ENCODE measurements at places on chromosomes 4 and X.
A peak's percentile ranks its signal among the peaks of the same experiment; 100 is the strongest.

DNA sequence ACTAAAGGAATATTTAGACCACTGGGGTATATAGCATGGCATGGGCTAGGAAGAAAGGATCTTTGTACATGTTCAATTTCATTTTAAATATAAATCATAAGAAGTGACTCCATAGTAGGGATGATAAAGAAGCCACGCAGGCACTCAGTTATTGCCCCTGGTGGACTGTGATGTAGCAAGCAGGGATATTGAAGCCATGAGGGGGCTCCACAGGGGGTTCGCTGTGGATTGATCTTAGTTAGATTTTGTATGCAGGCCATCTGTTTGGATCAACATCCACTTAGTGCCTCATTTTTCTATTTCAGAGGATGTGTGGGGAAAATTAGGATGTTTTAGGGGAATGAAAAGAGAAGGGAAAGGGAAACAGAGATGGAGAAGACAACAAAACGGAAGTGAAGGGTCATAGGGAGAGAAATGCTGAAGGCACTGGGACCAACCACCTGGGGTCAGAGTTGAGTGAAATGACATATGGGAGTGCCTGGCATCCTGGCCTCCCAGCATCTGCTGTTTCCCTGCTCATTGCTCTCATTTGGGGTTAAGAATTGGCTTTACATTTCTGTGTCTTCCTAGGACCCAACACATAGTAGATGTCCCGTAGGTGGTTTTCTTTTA, 11.2 kb upstream of the FREM3 start:
- no peak for DNase-seq

DNA sequence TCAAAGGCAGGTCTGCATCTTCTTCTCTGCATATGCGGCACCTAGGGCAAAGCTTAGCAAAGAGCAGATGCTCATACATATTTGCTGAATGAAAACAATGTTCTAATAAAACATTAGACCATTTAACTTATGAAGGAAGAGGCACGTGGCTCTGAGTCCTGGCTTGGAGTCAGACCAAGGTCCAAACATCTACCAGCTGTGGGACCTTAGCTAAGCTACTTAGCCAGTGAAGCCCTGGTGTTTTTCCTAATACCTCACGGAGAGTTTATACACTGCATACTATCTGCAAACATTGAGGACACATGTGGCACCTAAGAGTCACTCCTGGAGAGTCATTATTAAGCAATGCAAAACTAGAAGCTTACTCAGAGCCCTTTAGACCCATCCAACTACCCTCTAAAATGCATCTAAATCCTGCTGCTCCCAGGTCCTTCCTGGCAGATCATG, 9.0 kb downstream of the PDGFC start:
- DNase-seq: no peak

DNA sequence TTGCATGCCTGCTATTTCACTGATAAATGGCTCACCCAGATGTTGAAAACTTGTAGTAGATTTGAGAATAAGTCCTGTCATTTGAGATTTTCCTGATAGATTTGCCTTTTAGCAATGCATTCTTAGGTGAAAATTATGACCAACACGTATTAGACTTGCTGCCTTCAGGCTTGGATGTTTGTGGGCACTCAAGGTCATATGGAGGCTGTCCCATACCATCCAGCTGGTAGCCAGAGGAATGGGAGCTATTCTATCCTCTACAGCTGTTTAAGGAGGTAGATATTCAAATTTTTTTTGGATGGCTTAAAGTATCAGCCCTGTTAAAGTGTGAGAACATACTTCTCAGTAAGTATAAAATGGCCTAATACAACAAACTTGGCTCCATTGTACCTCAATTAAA, 34.7 kb downstream of the RTL3 start:
- DNase-seq: no peak

- DNase-seq: peak; percentile 52
These were observed 587 bp downstream of the CD99 start for GRCh38 chrX:2691543-2692220.

DNA sequence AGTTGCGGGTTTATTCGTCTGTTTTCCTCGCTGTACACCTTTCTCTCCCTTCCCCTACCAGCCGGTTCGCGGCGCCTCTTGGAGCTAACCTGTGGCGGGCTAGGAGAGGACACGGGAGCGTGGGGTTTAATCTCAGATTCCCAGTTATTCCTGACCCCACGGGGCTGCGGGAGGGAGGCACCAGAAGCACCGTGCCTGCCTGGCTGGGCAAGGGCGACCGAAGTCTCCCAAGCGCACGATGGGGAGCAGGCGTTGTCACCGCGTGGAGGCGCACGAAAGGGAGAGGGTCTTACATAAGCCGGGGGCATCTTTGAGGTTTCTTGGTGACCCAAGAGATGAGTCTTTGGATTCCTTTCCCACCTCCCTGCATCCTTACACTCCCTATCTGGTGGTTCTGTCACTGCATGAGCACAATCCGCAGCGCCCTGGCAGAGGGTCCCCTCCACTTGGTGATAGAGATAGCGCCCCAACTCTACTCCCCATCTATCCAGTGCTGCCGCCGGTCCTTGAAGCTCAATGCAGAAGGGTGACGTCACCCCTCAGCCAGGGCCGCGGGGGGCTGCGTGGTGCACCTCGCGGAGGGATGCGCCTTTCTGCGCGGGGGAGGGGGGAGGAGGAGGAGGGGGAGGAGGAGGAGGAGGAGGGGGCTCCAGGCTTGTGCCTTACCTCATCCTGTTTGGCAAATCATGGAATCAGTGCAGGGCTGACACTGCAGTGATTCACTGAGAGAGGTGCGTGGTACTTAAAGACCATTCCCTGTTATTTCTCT, 793 bp downstream of the TSPAN7 start:
- DNase-seq: peak; percentile 10

- DNase-seq: no peak
These were observed 171.9 kb downstream of the GALNTL6 start for GRCh38 chr4:171985129-171985528.

DNA sequence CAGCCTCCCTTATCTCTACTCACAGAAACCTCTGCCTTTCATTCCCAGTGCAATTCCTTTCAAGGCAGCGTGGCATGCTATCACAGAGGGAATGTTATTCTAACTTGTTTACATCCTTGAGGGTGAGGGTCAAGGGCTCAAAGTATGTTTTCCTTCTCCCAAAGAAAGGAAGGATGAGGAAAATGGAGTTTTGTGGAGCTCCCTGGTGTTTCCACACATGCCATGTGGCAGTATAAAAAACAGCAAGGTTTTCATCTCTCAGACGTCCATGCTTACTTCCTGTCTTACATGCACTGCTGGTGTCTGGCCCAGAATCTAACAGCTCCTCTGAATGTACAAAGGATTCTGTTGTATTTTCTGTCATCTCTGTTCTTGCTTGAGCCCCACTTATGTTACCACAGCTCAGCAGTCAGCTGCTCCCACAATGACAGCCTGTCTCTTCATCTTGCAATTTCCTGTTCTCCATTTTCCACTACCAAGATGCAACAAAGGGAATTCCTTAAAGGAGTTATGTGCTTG, 128.0 kb downstream of the SNCA start:
- DNase-seq: no peak

- no peak for DNase-seq
These were observed 352.7 kb upstream of the IGFBP7 start for GRCh38 chr4:57462843-57463242.

DNA sequence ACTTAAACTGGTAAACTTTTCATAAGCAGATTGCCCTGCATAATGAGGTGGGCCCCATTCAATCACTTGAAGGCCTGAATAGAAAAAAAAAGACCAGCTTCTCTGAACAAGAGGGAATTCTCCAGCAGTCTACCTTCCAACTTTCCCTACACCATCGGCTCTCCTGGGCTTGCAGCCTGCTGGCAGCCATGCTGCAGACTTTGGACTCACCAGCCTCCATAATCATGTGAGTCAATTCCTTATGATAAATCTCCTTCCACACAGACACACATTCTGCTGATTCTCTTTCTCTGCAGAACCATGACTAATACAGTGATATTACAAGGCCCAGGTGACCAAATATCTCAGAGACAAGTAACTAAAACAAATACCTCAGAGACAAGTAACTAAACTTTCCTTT, 113.8 kb upstream of the WDR17 start:
- no peak for DNase-seq

- no peak for DNase-seq
These were observed 2.4 kb upstream of the WDFY3 start for GRCh38 chr4:84968925-84969324.

DNA sequence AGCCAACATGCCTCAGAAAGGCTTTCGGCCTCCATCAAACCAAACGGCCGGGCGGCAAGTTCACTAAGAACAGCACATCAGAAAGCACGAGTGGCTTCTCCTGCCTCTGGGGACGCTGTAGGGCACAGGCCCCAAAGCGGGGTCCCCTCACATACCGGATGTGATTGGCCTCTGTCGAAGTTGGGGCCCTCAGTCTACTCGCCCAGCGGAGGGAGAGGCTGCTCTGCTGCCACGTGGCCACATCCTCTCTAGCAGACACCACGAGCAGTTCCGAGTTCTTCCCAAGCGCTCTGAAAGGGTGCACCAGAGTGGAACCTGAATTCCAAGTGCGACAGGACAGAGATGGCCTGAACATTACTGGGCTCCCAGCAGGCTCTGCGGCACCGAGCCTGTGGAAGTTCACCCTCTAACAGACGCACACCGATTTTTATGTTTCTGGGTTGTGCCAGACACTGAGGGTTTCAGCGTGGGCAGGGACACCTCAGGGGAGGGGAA, 21.1 kb downstream of the NOP14 start:
- DNase-seq: no peak

- DNase-seq: no peak
These were observed 21.7 kb downstream of the DDIT4L start for GRCh38 chr4:100168521-100168920.

DNA sequence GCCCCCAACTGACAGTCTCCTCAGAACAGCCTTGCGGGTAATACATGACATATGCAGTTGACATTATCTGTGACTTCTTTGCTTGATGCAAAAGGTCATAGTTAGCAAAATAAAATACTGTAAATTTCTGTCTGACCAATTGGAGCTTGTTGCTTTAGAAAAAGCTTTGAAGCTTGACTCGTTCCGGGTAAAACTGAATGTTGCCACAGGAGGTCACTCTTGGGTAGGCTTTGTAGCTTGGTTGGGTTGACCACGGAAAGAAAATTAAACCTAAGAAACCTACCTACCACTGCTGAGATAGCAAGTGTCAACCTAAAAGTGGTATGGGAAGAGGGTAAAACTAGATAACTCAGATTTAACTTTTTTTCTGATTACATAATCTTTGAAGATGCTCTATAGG, 23.2 kb downstream of the PRPS2 start:
- DNase-seq: peak; percentile 25

DNA sequence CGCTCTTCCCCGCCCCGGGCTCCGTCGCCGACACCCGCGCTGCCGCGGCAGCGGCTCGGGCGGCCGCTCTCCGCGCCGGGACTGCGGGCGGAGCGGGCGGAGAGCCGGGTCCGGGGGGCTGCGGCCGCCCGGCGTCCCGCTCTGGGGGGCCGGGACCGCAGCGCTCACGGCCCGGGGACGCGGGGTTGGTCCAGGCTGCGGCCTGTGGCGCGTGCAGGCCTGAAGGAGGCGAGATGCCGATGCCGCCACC, 492 bp downstream of the GALNT7 start:
- no peak for DNase-seq

- no peak for DNase-seq
These were observed 130.0 kb upstream of the STX18 start for GRCh38 chr4:4671774-4672349.

DNA sequence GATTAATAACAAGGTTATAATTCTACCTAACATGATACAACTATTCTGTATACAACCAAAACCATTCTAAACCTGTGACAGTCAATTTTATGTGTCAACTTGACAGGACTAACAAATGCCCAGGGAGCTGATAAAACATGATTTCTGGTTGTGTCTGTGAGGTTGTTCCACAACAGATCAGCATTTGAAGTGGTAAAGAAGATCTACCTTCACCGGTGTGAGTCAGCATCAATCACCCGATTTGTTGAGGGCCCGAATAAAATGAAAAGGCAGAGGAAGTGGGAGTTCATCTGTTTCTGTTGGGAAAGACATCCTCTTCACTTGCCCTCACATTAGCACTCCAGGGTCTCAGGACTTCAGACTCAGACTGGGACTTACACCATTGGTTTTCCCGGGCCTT, 187.9 kb downstream of the MAB21L2 start:
- no peak for DNase-seq

DNA sequence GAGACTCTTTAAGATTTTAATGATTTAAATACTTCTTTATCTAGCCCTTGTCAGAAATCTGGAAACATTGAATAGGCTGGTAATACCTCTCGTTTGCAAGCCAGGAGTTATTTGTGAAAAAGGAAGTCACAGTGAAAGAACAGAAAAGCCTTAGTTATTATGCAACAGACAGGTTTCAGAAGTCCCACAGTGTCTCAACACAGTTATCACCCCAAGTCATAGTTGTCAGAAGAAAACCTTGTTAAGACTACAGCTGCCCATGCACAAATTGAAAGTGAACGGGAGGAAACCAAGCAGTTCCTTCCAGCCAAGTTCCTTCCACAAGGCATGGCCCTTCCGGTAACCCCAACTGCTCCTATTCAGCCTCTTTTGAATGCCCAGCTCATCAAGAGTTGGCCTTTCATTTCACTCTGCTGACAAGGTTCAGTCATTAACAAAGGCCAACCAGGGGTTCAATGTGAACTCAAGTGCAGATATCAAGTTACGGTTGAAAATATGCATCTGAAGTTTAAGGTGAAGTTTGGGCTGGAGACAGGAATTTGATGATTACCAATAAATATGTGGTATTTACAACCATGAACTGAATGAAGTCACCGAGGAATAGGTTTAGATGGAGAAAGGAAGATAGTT, 15.6 kb downstream of the ALPK1 start:
- DNase-seq: no peak

DNA sequence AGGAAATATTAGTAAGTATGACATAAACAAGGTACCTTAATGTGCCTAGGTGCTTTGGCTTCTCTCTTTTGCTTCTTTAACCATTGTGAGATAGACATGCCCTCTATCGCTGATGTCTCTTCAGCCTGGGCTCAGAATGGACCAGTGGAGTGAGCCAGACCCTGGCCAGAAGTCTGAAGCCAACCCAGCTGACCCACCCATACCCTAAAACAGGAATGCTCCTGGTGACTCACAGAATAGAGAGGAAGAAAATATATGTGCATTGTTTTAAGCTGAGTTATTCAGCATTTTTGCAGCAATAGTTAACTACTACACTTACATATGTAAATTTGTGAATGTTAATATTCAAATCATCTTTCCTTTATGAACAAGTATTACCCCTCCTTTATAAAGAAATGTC, 167.5 kb upstream of the PCDH10 start:
- DNase-seq: no peak

DNA sequence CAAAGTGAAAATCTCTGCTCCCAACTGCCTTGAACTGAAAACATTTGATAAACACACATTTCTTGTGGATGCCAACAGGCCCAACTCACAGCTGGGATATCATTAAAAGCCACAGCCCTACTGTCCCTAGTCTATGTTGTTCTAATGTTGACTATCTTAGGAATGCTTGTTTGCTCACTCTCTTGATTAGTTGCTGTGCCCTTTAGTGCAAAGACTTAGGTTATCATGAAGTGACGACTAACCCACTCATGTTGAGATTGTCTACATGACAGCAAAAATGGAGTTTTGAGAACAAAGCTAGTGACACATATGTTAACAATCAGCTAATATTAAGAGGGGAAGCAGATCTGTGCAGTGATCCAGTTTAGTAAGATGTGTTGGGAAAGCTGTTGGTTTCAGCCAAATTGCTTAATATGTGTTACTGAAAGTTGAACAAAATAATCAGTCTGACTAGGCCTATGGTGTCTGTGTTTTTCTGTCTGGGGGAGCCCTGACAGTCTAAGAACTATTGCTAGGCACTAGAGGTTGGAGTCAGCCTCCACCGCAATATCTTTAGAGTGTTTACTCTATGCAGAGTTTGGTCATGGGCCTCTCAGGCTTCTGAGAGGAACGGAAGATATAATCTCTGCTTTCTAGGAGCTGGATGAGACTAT, 125.5 kb downstream of the ATG4A start:
- DNase-seq: no peak

GRCh38 chr4:124199755-124200154, 512.8 kb downstream of the ANKRD50 start:
- no peak for DNase-seq

All from activated CD4-positive, alpha-beta T cell treated with anti-CD3 and anti-CD28 coated beads, Interleukin-2, amount 50 U/mL, for 48 hours (primary cell).